ENCODE measurements at places on chromosomes 16 and 17. TPM values are rescaled to one million over a fixed set of nuclear protein-coding genes. Genes with fewer than 3 reads are reported as not detected.

Gene CNTNAP4
- total RNA-seq: not detected

Gene HS3ST3B1
- total RNA-seq: not detected

Gene CISD3
- 23.7 TPM for total RNA-seq

Gene ST6GALNAC2
- total RNA-seq: 1.7 TPM

Gene HSD17B2
- 4.5 TPM for total RNA-seq

Gene CALB2
- total RNA-seq: not detected

Gene TLCD1
- 1.8 TPM for total RNA-seq
